ENCODE measurements at places on chromosomes 4 and X. TPM values are rescaled to one million over a fixed set of nuclear protein-coding genes. Genes with fewer than 3 reads are reported as not detected.

Gene UNC5C
- total RNA-seq = 2.0 TPM

Gene CDX4
- not detected for total RNA-seq

Gene CT45A5
- total RNA-seq = not detected

Gene SLC2A9
- 8.2 TPM for total RNA-seq

Gene STARD8
- total RNA-seq = 9.3 TPM

Gene MAGED4
- total RNA-seq = 0.47 TPM

- H3K27me3 ChIP-seq = no peaks in the 10 kb centered on the region
- H3K4me1 ChIP-seq = no peaks in the 10 kb centered on the region
- H3K4me3 ChIP-seq = no peak overlapping the region
- no peak overlapping the region for H3K27ac ChIP-seq
- DNase-seq = no peak
Measured at GRCh38 chr4:116899561-116899960, 185.8 kb downstream of the TRAM1L1 start.

DNA sequence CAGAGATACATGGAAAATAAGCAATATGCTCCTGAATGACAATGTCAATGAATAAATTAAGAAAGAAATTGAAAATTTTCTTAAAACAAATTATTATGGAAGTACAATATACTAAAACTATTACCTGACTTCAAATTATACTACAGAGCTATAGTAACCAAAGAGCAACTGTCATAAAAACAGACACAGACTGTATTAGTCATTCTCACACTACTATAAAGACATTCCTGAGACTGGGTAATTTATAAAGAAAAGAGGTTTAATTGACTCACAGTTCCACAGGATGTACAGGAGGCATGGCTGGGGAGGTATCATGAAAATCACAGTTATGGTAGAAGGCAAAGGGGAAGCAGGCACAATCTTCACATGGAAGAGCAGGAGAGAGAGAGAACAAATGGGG is 60.0 kb upstream of the CYSLTR1 start:
- no peak overlapping the region for H3K27ac ChIP-seq
- H3K36me3 ChIP-seq = no peaks in the 10 kb centered on the region
- DNase-seq = no peak
- no peaks in the 10 kb centered on the region for H3K27me3 ChIP-seq
- H3K4me1 ChIP-seq = no peaks in the 10 kb centered on the region

DNA sequence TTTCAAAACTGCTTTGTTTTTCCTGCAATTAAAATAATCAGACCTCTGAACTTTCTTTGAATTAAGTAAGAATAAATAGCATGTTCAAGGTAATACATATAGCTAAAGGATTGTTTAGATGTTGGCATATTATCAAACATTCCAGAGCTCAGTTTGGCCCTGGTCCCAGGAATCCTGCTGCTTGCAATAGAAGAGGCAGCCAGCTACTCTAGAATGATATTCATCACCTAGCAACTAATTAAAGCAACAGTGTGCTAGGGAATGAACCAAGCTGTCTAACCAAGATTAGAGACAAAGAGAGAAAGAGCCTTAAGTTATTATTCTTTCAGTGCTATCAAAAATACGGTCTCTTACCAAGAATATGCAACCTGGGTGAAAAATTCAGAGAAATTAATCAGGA is 460.9 kb downstream of the GABRG1 start:
- peak; percentile 48 for DNase-seq
- peaks cover 13% of the 10 kb centered on the region for H3K4me1 ChIP-seq
- no peaks in the 10 kb centered on the region for H3K27me3 ChIP-seq
- H3K4me3 ChIP-seq = no peak overlapping the region
- no peaks in the 10 kb centered on the region for H3K36me3 ChIP-seq

GRCh38 chrX:111609206-111609605 is 71.8 kb upstream of the ALG13 start:
- H3K4me3 ChIP-seq = no peak overlapping the region
- no peaks in the 10 kb centered on the region for H3K4me1 ChIP-seq
- DNase-seq = no peak
- H3K27ac ChIP-seq = no peak overlapping the region

GRCh38 chr4:168524006-168524405 is 27.2 kb downstream of the PALLD start:
- no peak overlapping the region for H3K4me3 ChIP-seq
- no peak for DNase-seq
- peaks cover 58% of the 10 kb centered on the region for H3K4me1 ChIP-seq
- no peaks in the 10 kb centered on the region for H3K36me3 ChIP-seq

DNA sequence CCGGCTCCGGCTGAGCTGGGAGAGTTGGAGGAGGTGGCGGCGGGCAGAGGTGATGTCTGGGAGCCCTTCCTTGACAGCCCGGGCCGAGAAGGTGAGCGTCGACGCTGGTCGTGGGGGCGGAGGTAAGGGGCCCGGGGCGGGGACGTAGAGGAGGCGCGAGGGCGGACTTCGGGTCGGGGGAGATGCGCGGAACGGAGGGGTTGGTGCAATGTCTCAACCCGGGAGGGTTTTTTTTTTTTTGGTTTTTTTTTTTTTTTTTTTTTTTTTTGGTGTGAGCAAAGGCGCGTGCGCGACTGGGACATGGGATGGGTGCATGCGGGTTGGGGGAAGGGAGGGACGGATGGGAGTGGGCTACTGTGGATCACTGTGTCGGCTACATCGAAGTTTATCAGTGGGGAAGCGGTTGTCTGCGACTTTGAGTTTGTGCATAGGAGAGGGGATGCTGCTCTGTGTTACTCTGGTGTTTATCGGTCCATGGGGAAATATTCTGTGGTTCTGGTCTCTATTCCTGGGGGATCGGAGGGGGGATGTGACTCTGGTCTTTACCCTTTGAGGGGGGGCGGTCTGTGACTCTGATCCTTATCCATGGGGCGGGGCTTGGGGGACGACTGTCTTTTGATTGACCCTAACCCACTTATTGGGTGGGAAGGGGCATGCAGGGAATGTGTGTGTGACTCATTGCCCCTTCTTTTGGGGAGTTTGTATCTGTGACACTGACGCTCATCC is 537 bp downstream of the RBM10 start:
- H3K36me3 ChIP-seq = peaks cover 5% of the 10 kb centered on the region
- peaks cover 35% of the 10 kb centered on the region for H3K4me1 ChIP-seq
- H3K27ac ChIP-seq = peak overlapping the region; percentile 97
- no peaks in the 10 kb centered on the region for H3K27me3 ChIP-seq
- DNase-seq = no peak

GRCh38 chr4:153295131-153295755 is 49.2 kb upstream of the MND1 start:
- no peak overlapping the region for H3K4me3 ChIP-seq
- peaks cover 49% of the 10 kb centered on the region for H3K36me3 ChIP-seq
- H3K27ac ChIP-seq = no peak overlapping the region
- H3K4me1 ChIP-seq = peaks cover 30% of the 10 kb centered on the region
- no peaks in the 10 kb centered on the region for H3K27me3 ChIP-seq

DNA sequence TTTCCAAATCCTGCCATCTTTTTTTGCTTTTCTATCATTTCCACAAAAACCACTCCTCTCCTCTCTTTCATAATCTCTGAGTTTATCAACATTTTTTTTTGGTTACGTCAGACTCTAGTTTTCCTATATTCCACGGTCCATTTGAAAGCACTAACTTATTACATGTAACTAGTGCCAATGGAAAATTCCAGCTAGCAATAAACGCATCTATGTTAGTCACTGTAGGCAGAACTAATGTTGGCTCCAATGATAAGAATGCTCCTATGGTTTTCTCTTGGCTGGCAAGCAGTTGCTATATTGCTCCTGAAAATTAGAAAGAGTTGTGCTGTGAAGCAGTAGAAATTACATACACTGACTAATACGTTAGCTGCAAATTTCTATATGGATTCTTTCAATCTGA is 634.6 kb upstream of the FTHL17 start:
- H3K4me3 ChIP-seq = no peak overlapping the region
- peaks cover 14% of the 10 kb centered on the region for H3K4me1 ChIP-seq
- DNase-seq = no peak
- H3K27me3 ChIP-seq = no peaks in the 10 kb centered on the region
- no peak overlapping the region for H3K27ac ChIP-seq

DNA sequence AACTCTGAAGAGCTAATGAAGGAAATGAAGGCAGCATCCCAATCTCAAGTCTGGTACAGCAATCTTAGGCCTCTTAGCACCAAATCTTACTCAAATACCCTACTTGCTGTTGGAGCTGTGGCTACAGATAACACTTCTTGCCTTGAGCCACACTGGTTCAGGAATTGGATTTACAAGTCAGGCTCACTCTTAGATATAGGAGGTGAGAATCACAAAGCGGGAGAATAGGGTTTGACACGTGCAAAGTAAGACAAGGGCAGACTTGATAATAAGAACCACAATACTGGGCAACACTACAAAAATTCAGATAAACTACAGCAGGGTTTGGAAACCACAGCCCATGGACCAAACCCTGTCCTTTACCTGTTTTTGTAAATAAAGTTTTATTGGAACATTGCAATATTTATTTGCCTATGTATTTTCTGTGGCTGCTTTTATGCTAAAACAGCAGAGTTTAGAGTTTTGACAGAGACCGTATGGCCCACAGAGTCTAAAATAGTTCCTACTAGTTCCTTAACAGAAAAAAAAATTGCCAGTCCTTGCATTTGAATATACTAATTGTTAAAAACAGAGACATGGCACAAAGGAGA is 9.3 kb upstream of the CUL4B start:
- H3K4me1 ChIP-seq = no peaks in the 10 kb centered on the region
- no peak overlapping the region for H3K27ac ChIP-seq
- no peaks in the 10 kb centered on the region for H3K36me3 ChIP-seq
- no peak overlapping the region for H3K4me3 ChIP-seq

DNA sequence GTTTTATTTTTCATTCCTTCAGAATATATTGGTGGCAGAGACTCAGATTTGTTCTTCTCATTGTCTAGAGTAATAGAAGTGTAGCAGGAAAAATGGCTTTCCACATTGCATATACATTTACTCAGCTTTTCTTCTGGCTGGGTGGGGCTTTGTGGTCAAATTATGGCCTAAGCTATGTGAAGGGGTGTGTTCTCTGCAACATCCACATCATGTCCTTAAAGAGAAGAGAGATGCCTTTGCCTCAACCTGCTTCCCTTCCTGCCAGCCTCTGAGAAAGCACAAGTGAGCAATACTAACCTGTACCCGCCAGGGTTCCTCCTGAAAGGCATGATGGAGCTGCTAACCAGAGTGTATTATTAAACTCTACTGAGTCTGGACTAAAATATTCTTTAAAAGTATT is 695.6 kb upstream of the FAM241A start:
- H3K4me3 ChIP-seq = no peak overlapping the region
- no peak for DNase-seq
- no peaks in the 10 kb centered on the region for H3K27me3 ChIP-seq
- no peak overlapping the region for H3K27ac ChIP-seq
- no peaks in the 10 kb centered on the region for H3K4me1 ChIP-seq

GRCh38 chrX:77786365-77786680 is 307 bp upstream of the ATRX start:
- H3K4me1 ChIP-seq = peaks cover 34% of the 10 kb centered on the region
- no peaks in the 10 kb centered on the region for H3K36me3 ChIP-seq
- H3K4me3 ChIP-seq = peak overlapping the region; percentile 75
- no peaks in the 10 kb centered on the region for H3K27me3 ChIP-seq
- DNase-seq = no peak
- peak overlapping the region; percentile 90 for H3K27ac ChIP-seq

GRCh38 chr4:145815626-145816025 is 123.0 kb downstream of the ZNF827 start:
- peaks cover 17% of the 10 kb centered on the region for H3K4me1 ChIP-seq
- no peak for DNase-seq
- no peaks in the 10 kb centered on the region for H3K27me3 ChIP-seq
- H3K27ac ChIP-seq = no peak overlapping the region
- H3K4me3 ChIP-seq = no peak overlapping the region

- no peaks in the 10 kb centered on the region for H3K27me3 ChIP-seq
- H3K4me1 ChIP-seq = no peaks in the 10 kb centered on the region
- H3K4me3 ChIP-seq = no peak overlapping the region
- no peaks in the 10 kb centered on the region for H3K36me3 ChIP-seq
- H3K27ac ChIP-seq = no peak overlapping the region
Measured at GRCh38 chrX:153533091-153533490, 15.6 kb downstream of the ATP2B3 start.

DNA sequence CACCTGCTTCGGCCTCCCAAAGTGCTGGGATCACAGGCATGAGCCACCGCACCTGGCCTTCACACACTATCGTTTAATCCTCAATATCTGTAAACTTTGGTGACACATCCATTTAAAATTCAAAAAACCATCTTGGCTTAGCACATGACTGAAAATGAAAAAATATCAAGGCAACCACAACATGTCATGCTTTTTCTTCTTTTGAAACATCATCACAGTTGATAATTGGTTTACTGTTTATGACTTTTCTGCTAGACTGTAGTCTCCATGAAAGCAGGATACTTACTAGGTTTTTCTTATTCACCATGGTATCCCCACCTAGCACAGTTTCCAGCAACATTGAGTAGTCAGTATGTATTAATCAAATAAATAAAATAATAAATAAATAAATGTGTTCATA is 11.0 kb downstream of the GNRHR start:
- no peaks in the 10 kb centered on the region for H3K36me3 ChIP-seq
- H3K27ac ChIP-seq = no peak overlapping the region
- H3K27me3 ChIP-seq = no peaks in the 10 kb centered on the region
- H3K4me1 ChIP-seq = no peaks in the 10 kb centered on the region
- H3K4me3 ChIP-seq = no peak overlapping the region

DNA sequence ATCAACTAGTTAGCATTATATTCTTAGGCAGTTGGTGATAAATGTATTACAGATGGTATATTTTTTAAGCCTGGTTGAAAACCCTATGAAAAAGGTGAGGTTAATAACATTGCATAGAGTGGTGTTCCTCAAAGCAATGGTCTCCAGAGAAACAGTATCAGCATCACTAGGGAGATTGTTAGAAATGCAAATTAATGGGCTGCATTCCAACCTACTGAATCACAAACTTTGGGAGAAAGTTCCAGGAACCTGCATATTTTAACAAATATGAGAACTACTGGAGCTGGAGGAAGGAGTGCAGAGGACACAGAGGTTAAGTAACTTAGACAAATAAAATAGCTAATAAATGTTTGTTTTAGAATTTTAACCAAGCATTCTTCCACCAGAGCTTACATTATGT is 166.9 kb upstream of the PCDH10 start:
- H3K36me3 ChIP-seq = no peaks in the 10 kb centered on the region
- no peak for DNase-seq
- H3K27ac ChIP-seq = no peak overlapping the region
- H3K27me3 ChIP-seq = no peaks in the 10 kb centered on the region

- H3K4me1 ChIP-seq = no peaks in the 10 kb centered on the region
- H3K27ac ChIP-seq = no peak overlapping the region
- H3K4me3 ChIP-seq = no peak overlapping the region
- H3K36me3 ChIP-seq = no peaks in the 10 kb centered on the region
- peaks cover 52% of the 10 kb centered on the region for H3K27me3 ChIP-seq
- DNase-seq = no peak
Measured at GRCh38 chr4:7649741-7650531, 215.2 kb upstream of the PSAPL1 start.

- H3K27ac ChIP-seq = no peak overlapping the region
- H3K27me3 ChIP-seq = no peaks in the 10 kb centered on the region
- no peaks in the 10 kb centered on the region for H3K4me1 ChIP-seq
- no peaks in the 10 kb centered on the region for H3K36me3 ChIP-seq
- no peak for DNase-seq
Measured at GRCh38 chr4:161799710-161800109, 364.1 kb downstream of the FSTL5 start.

DNA sequence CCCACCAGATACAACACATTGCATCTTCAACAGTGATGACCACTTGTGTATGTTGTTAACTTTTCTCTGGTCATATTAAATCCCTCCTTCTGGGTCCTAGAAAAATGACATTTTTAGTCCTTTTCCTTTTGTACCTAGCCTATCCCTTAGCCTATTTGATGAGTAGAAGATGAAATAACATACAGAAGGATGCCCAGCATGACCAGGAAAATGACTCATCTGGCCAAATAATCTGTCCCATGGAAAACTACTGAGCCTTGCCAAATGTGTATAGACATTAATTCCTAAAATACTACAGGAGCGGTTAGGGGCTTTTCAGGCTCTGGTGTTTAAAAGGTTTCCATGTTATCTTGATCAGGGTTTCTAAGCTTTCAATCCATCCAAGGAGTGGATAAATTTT is 129.0 kb upstream of the KCNIP4 start:
- no peaks in the 10 kb centered on the region for H3K27me3 ChIP-seq
- H3K4me3 ChIP-seq = no peak overlapping the region
- DNase-seq = no peak
- no peaks in the 10 kb centered on the region for H3K36me3 ChIP-seq

Data from left ventricle myocardium inferior (tissue), 1 donor.